ENCODE measurements at places on chromosomes 2 and 18. TPM values are rescaled to one million over a fixed set of nuclear protein-coding genes. Genes with fewer than 3 reads are reported as not detected.
A peak's percentile ranks its signal among the peaks of the same experiment; 100 is the strongest.

The TXNL4A gene
- 101 TPM for total RNA-seq

GRCh38 chr2:17652681-17653394 is 100.8 kb downstream of the SMC6 start:
- DNase-seq, result peak; percentile 2

- DNase-seq, result peak; percentile 81
Measured at GRCh38 chr18:70464343-70465114, 175.7 kb downstream of the SOCS6 start.

The AQP4 gene
- total RNA-seq, result 0.35 TPM

DNA sequence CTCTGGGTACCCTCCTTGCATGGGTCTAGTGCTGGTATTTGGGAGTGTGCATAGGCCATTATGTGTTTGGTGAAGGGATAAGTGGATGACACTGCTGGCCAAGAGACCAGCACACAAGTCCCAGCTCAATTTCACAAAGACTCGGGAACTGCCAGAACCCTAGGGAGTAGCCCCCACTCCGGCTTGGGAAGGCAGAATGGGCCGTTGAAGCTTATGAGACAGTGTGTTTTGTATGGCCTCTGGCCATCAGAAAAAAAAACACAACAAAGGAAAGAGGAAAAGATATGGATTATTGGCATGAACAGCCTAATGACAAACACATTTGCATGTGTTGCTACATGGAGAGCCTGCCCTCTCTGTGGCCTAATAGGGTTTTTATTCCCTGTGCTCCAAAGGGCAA is 144.2 kb downstream of the TTC32 start:
- no peak for DNase-seq

DNA sequence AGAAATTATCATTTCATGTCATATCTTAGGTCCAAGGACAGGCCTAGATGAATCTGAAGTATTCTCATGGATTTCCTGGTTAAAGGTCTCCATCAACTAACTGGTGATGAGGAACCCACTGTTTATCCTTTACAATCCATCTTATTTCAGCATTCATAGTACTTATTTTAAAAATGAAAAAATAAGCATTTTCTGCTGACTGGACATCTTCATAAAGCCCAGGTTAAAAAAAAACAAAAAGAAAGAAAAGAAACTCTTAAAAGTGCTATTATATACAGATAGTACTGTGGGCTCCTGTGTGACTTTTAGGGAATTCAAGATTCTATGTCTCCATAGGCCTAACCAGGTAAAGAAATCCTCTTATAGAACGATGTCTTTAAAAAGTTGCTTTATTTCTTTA is 7.1 kb downstream of the ERBB4 start:
- no peak for DNase-seq

- no peak for DNase-seq
Measured at GRCh38 chr2:36165132-36165531, 190.4 kb upstream of the CRIM1 start.

- DNase-seq, result no peak
Measured at GRCh38 chr2:64090264-64090663, 54.0 kb downstream of the PELI1 start.

- no peak for DNase-seq
Measured at GRCh38 chr2:112821682-112822081, 14.9 kb downstream of the IL1B start.

DNA sequence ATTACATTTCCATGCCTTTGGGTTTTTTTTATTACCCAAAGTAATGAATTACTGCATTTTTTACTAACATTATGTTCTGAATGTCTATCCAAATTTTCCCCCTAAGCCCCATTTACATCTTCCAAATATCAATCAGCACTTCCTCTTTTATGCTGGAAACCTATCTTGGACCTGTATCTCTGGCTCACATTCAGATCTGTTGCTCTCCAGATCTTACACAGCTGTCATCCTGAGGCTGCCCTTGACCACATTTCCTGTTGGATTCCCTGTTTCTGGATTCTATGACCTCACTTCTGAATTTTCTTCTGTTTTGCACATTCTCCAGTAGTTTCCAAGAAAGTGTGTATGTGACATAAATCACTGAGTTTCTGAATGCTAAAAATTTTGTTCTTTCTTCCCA is 146.7 kb downstream of the PDE1A start:
- DNase-seq, result no peak

GRCh38 chr2:127508023-127508630 is 18.2 kb downstream of the IWS1 start:
- no peak for DNase-seq

The SNORC gene
- total RNA-seq, result 39.6 TPM

- DNase-seq, result no peak
Measured at GRCh38 chr2:180753809-180754761, 226.3 kb upstream of the UBE2E3 start.

The SLC23A3 gene
- total RNA-seq, result 4.7 TPM

GRCh38 chr2:223668302-223668998 is 66.3 kb upstream of the SCG2 start:
- no peak for DNase-seq

- no peak for DNase-seq
Measured at GRCh38 chr2:148981324-148981723, 57.2 kb upstream of the LYPD6B start.

The CHRND gene
- total RNA-seq, result not detected

- no peak for DNase-seq
Measured at GRCh38 chr2:229297247-229297646, 26.2 kb upstream of the PID1 start.

GRCh38 chr2:159446201-159446600 is 159.7 kb upstream of the WDSUB1 start:
- no peak for DNase-seq

- no peak for DNase-seq
Measured at GRCh38 chr2:200588076-200588678, 2.4 kb downstream of the AOX1 start.

GRCh38 chr2:225764346-225764745 is 364.8 kb downstream of the NYAP2 start:
- no peak for DNase-seq

The AAMP gene
- total RNA-seq, result 137 TPM

GRCh38 chr2:182368446-182368845 is 58.4 kb downstream of the PDE1A start:
- DNase-seq, result no peak

- DNase-seq, result no peak
Measured at GRCh38 chr2:11060376-11061169, 94.7 kb upstream of the SLC66A3 start.
